ENCODE measurements at places on chromosomes 1 and 21. TPM values are rescaled to one million over a fixed set of nuclear protein-coding genes. Genes with fewer than 3 reads are reported as not detected.

Gene NOL9
- 33.2 TPM for total RNA-seq

Gene GRIK3
- not detected for total RNA-seq

Gene LINGO4
- total RNA-seq: 4.0 TPM

Gene UTS2
- total RNA-seq: not detected

Gene ADSS2
- 48.8 TPM for total RNA-seq

Gene CAPN2
- total RNA-seq: 42.8 TPM

Gene PADI2
- total RNA-seq: 0.26 TPM

Gene CATSPERE
- total RNA-seq: 0.53 TPM

Gene CRYAA
- total RNA-seq: not detected

Gene ALX3
- total RNA-seq: not detected

Gene ABCG1
- 8.2 TPM for total RNA-seq

Gene NEK2
- 31.6 TPM for total RNA-seq

Gene MAB21L3
- total RNA-seq: not detected

Gene OR2AK2
- not detected for total RNA-seq

Gene TMEM51
- total RNA-seq: not detected

Gene ASTN1
- not detected for total RNA-seq

Gene ETV3L
- 0.26 TPM for total RNA-seq

Gene KIF1B
- 17.0 TPM for total RNA-seq

Gene FMO4
- total RNA-seq: 2.7 TPM

Gene AMPD1
- not detected for total RNA-seq

Gene SUSD4
- 0.42 TPM for total RNA-seq

All from activated T-helper 17 cell treated with anti-CD3 and anti-CD28 coated beads, Interleukin-2, amount 50 U/mL, for 72 hours (primary cell).